ENCODE measurements at places on chromosomes 1 and 21. TPM values are rescaled to one million over a fixed set of nuclear protein-coding genes. Genes with fewer than 3 reads are reported as not detected.

Gene USH2A
- polyA plus RNA-seq = not detected

Gene ETV3
- polyA plus RNA-seq = 7.9 TPM

Gene PRAMEF5
- polyA plus RNA-seq = not detected

Gene SLAMF1
- 0.39 TPM for polyA plus RNA-seq

Gene F3
- 141 TPM for polyA plus RNA-seq

Gene AADACL4
- not detected for polyA plus RNA-seq
